ENCODE measurements at places on chromosomes 12 and 14. TPM values are rescaled to one million over a fixed set of nuclear protein-coding genes. Genes with fewer than 3 reads are reported as not detected.

OR4K2 gene
- not detected for polyA plus RNA-seq

TMEM229B gene
- 1.5 TPM for polyA plus RNA-seq

MYO1A gene
- not detected for polyA plus RNA-seq

CATSPERB gene
- polyA plus RNA-seq, result 1.1 TPM

GALNT9 gene
- polyA plus RNA-seq, result not detected

TOMM20L gene
- not detected for polyA plus RNA-seq

TRHDE gene
- 0.12 TPM for polyA plus RNA-seq

IAPP gene
- polyA plus RNA-seq, result not detected

RAD9B gene
- polyA plus RNA-seq, result 0.41 TPM

AICDA gene
- not detected for polyA plus RNA-seq

SSTR1 gene
- polyA plus RNA-seq, result not detected

EPYC gene
- not detected for polyA plus RNA-seq

OAS2 gene
- polyA plus RNA-seq, result 92.7 TPM

NEK9 gene
- 43.7 TPM for polyA plus RNA-seq

PIWIL1 gene
- 0.13 TPM for polyA plus RNA-seq

AGAP2 gene
- polyA plus RNA-seq, result 0.13 TPM

LALBA gene
- not detected for polyA plus RNA-seq

SMCO2 gene
- polyA plus RNA-seq, result 0.70 TPM

TSPAN11 gene
- polyA plus RNA-seq, result not detected

KERA gene
- polyA plus RNA-seq, result not detected

FAM222A gene
- 0.05 TPM for polyA plus RNA-seq

TMEM30B gene
- polyA plus RNA-seq, result 5.6 TPM

MYF5 gene
- polyA plus RNA-seq, result not detected

GPR68 gene
- 5.7 TPM for polyA plus RNA-seq

TSPAN19 gene
- polyA plus RNA-seq, result 0.06 TPM

ERP29 gene
- polyA plus RNA-seq, result 81.2 TPM

YLPM1 gene
- polyA plus RNA-seq, result 10.0 TPM

SLC6A15 gene
- polyA plus RNA-seq, result 14.0 TPM

CMKLR1 gene
- polyA plus RNA-seq, result 0.13 TPM

OR4K13 gene
- polyA plus RNA-seq, result not detected

RPS6KA5 gene
- 2.9 TPM for polyA plus RNA-seq

NPFF gene
- not detected for polyA plus RNA-seq

KLHDC1 gene
- 0.54 TPM for polyA plus RNA-seq

FOXG1 gene
- polyA plus RNA-seq, result not detected

SLC35F4 gene
- not detected for polyA plus RNA-seq

RHEBL1 gene
- 0.31 TPM for polyA plus RNA-seq
